ENCODE measurements at places on chromosomes 6 and 20. TPM values are rescaled to one million over a fixed set of nuclear protein-coding genes. Genes with fewer than 3 reads are reported as not detected.

DNA sequence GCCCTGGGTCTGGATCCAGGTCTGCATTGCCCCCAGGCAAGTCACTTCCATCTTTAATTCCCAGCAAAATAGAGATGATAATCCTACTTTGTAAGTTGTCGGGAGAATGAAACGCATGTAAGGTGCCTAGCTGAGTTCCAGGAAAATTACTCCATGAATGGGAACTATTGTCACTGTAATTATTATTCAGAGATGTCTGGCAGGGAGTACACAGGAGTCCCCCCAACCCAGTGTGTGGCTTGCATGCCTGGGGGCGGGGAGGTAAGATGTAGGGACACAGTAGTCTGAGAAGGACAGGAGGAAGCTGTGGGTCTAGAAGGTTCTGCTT, 85.4 kb downstream of the CD40 start:
- no peak overlapping the region for H3K27ac ChIP-seq
- DNase-seq = no peak
- H3K4me3 ChIP-seq = no peak overlapping the region
- peaks cover 14% of the 10 kb centered on the region for H3K27me3 ChIP-seq

GRCh38 chr6:41159415-41160082, 3.4 kb downstream of the TREM2 start:
- H3K27me3 ChIP-seq = no peaks in the 10 kb centered on the region
- H3K36me3 ChIP-seq = no peaks in the 10 kb centered on the region
- H3K27ac ChIP-seq = no peak overlapping the region
- no peak overlapping the region for H3K4me3 ChIP-seq
- no peaks in the 10 kb centered on the region for H3K4me1 ChIP-seq

OR12D3 gene
- total RNA-seq = not detected

GRCh38 chr6:15184441-15184861, 61.4 kb upstream of the JARID2 start:
- no peak for DNase-seq
- H3K27ac ChIP-seq = no peak overlapping the region

DNA sequence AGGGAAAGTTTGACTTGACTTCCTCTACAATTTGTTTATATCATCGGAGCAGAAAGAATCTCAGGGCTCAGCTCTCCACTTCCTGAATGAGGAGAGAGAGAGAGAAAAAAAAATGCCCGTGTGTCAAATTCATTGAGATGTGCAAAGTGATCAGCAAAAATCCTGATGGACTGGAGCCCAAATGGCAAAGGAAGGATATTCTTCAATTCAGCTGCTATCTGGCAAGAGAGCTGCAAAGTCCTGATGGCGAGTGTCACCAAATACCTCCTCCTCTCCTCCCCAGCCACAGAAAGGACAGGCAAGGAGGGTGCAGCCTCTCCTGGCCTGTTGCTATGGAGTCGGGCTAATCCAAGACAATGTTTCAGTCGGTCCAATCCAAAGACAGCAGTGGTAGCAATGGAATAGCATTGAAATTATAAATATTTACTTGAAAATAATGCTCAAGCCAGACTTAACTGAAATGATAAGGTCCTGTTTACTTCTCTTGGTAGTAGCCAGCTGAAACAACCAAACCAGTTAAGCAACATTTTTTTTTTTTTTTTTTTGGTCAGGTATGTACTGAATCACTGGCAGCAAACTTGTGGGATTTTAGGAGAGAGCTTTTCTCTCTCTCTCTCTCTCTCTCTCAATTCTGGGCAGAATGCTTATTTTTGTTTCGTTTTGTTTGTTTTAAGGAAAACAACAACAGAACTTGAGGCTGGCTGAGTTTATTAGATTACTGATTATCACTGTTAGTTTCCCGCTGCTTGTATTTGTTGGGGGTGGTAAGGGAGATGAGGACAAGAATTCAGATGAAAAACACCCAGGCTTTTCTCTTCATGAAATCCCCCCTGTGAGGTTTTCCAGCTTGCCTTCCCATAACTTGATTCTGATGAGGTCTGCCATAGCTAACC, 204.2 kb downstream of the BCAS1 start:
- peak overlapping the region; percentile 74 for H3K27ac ChIP-seq
- H3K27me3 ChIP-seq = no peaks in the 10 kb centered on the region
- peak overlapping the region; percentile 9 for H3K4me3 ChIP-seq

CEP85L gene
- 17.4 TPM for total RNA-seq

OLIG3 gene
- not detected for total RNA-seq
